Amygdala (tissue), 56 donors: ENCODE measurements at places on chromosomes 4 and X.

GRCh38 chrX:123993904-123994635, 32.6 kb downstream of the STAG2 start:
- DNase-seq = no peak

- DNase-seq = no peak
These were observed 392.9 kb downstream of the UNC5C start for GRCh38 chr4:95155759-95156451.

DNA sequence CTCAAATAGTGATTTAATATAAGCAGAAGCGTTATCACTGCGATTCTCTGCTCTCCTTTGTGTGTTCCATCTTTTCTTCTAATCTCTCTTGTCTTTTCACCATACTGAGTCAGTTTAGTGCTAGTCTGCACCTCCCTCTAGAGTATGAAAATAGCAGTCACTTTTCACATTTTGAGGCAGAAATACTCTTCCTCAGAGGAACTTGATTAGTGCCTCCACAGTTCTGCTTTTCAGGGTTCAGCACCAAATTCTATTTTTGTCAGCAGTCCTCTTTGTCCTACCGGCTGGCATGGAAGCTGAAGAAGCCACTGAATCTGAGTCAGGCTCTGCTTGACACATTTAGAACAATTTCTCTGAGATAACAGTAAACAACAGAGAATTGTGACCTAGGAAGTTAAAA, 49.7 kb upstream of the ANKRD17 start:
- DNase-seq = no peak

GRCh38 chr4:69321153-69321729, 41.0 kb downstream of the UGT2B28 start:
- no peak for DNase-seq

- no peak for DNase-seq
These were observed 1648.0 kb downstream of the STIM2 start for GRCh38 chr4:28508636-28509035.

GRCh38 chrX:153387987-153388721, 13.0 kb downstream of the PNMA6E start:
- DNase-seq = no peak

GRCh38 chr4:100525686-100526085, 7.9 kb upstream of the EMCN start:
- no peak for DNase-seq

GRCh38 chr4:176360446-176360845, 40.7 kb downstream of the SPCS3 start:
- DNase-seq = no peak

DNA sequence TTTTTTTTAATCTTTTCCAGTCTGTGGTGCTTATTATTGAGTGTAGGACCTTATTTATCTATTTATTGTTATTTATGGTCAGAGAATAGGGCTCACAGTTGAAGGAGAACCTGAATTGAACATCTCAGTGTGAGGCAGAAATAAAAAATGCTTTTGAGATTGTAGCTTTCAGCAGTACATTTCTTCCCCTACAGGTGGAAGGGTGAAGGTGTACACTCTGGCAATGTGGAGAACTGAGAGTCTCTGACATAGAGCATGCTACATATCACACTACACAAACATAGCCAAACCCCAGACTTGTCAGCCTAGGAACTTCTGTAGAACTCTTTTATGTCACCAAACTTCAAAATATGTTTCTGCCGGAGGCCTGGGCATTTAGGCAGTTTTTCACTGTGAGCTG, 140.2 kb downstream of the STIM2 start:
- DNase-seq = no peak

GRCh38 chrX:11100281-11101035, 10.7 kb upstream of the HCCS start:
- DNase-seq = peak; percentile 3

GRCh38 chrX:105882581-105883275, 60.4 kb downstream of the NRK start:
- no peak for DNase-seq

DNA sequence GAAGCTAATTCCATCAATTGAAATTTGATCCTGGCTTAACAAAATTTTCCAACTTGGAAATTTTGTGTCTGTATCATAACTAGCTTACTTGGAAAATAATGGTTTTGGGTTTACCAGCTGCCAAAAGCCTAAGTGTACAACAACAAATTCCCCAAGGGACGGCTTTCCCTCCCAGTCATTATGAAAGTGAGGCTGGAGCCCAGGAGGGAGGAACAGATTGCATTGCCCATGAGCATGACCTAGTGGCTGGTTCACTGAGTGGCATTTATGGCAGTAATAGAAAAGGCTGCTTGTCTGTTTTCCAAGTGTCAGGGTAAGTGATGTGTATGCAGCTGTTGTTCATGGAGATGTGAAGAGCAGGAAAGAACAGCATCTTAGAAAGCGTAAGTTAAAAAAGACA, 70.8 kb upstream of the HHIP start:
- DNase-seq = no peak

DNA sequence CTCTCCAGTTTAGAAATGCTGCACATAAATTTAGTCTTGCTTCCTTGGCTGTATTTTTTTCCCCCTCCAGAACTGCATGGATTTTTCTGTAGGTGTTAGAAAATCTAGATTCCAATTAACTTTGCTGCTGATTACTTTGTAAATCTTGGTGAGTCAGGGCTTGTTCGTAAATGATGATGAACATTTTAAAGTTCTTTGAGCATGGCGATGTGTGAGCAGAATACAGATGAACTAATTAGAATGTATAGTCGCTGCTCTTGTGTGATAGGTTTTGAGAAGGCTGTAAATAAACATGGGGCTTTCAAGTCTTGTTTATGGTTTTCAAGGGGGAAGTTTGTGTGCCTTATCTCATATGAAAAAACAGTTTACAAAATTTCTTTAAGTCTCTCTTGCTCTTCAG, 23.3 kb downstream of the LIMCH1 start:
- no peak for DNase-seq

DNA sequence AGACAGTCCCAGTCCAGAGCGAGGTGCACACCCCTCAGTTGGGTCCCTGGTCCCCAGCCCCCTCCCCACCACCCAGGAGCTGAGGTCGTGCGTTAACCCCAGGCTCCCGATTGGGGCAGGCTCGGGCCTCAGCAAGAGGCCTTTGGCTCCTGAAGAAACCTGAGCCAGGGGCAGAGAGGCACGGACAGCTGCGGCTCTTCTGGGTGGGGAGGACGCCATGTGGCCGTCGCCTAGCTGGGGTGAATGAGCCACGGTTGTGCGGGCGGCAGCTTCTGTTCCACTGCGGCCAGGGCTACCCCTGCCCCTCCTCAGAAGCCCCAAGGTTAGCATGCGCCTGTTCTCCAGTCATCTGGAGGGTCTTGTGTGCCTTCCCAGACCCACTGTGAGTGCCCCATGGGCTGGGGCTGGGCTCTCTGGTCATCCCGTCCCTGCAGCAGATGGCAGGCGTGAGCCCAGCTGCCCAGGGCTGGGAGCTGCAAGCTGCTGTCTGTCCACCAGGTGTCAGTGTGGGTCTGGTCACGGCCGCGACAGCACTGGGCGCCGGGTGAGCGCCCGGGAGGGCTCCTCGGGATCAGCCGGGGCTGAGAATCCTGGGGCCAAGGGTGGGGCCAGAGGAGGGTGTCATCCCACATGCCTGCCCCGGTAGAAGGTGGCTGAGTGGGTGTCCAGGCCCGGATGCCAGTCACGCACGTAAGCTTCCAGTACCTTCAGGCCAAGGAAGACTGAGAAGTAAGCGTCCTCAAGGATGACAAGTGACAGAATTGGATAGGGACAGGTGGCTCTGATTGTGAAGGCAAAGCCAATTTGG, 21.9 kb downstream of the ATP2B3 start:
- peak; percentile 46 for DNase-seq

DNA sequence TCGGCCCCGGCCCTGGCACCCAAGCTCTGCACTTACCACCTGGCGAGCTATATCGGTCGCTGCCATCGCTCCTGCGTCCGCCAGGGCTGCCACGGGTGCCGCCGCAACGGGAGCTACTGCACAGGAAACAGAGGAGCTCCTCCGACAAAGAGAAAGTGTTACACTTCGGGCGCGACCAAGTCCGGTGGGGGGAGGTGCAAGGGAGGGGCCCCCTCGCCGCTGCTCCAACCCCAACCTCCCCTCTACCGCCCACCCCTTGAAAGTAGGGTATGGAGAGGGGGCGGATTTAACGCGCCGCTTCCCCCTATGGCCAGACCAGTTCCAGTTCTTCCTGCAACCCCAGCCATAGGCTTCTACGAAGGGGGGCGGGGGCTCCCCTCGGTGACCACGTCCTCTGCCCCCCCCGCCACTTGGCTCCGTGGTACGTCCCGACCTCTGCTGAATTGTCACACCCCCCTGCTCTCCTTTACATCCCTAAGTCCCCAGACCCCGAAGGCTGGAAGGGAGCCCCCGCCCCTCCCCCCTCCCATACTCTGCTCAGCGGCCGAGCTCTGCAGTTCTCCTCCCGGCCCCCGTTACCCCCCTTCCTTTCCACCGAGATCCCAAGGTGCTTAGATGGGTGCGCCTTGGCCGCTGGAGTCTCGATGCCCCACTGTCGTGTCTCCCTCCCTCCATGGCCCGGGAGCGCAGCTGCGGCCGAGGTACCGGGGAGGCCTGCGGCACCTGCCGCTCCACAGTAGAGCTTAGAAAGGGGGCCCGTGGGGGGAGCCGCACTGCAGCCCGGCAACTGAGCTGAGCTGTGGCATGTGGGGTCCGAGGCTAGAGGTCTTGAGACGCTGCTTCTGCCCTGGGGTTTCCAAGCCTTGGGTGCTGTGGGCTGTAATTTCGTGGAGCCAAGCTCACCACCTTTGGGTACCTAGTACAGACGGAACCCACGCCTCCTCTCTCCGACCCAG, at the start of gene SEPTIN6:
Gene SEPTIN6, minus strand, starts transcription at position 129 of the 956 bp plus-strand sequence. Its CDS starts 63 bp downstream, at position 66.
- DNase-seq = peak; percentile 45

GRCh38 chrX:17412692-17413091, 37.7 kb downstream of the NHS start:
- DNase-seq = no peak

DNA sequence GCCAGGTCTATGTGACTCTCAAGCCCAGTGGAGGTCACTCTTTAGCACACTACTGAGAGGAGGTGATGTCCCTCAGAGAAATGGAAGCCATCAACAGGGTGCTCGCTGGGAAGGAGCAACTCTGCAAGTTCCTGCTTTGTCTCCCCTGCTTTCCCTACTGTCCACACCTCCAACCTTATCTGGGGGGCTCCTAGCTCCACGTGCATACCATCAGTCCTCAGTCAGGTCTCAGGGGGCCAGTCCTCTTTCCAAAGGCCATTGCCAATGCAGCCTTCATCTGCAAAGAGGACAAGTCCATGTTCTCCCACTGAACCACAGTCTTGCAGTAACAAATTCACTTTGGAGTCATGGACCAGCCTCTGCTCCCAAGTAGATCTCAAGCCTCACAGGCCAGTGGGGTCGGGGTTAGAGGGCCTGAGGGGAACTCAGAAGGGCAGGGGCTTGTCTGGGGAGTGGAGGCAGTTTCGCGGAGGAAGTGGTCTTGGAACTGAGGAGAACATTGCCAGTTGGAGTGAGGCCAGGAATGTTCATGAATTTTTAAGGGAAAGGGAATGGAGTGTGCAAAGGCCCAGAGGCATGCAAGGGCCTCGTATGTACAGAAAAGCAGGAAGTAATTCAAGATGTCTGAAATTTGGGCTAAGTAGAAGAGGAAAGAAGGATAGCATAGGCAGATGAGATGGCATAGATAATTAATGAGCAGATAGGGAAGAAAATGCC, 8.9 kb downstream of the RTL5 start:
- no peak for DNase-seq

DNA sequence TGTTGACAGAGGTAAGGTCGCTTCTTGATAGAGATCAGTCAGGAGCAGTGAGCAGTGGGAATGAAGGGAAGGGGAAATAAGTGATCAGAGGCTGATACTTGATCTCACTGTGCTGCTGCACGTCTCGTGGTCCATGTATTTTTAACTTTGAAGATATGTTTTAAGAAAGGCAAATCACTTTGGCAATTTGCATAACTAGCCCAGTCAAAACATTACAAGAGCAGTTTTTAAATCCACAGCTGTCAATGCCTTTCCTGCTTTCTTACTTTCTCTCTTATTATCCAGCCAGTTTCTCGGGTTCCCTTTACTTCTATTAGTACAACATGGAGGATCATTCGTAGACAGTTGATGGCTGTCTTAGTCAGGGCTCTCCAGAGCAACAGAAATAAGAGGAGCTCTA, 472.8 kb downstream of the TMA16 start:
- DNase-seq = no peak

GRCh38 chr4:88341227-88342192, 37.1 kb upstream of the HERC6 start:
- peak; percentile 10 for DNase-seq

GRCh38 chr4:102103368-102103767, 241.9 kb downstream of the SLC39A8 start:
- no peak for DNase-seq

DNA sequence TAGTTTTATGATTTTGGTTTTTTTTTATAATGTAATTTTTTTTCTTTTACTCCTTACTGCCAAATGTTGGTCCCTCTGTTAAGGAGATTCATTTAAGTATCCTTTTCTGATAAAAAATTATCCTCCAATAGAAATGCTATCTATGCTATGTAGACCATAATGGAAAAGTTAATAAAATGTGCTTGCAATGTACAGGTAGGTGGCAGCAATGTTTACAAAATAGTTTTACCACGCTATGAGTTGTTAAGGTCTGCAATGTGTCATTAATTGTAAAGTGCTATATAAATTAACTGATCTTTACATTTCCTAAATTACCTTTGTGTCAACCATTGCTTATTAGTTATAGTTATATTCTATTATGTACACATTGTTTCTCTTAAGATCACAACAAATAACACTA, 3.8 kb upstream of the CENPC start:
- DNase-seq = no peak

DNA sequence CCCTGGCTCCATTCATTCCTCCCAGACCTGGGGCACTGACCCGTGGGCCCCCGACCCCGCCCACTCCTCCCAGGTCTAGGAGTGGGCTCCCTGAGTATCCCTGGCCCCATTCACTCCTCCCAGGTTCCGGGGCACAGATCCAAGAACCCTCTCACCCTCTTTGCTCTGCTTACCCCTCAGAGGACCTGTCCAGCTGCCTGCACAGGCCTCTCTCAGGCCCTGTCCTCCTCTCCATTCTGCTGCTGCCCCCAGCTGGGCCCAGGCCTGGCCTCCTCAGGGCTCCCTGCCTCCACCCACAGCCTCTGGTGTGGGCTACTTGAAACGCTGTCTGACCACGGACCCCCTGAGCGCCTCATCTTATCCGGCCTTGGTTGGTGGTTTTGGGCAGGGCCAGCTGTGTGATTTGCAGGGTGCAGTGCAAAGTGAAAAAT, 217.7 kb upstream of the PSAPL1 start:
- no peak for DNase-seq

DNA sequence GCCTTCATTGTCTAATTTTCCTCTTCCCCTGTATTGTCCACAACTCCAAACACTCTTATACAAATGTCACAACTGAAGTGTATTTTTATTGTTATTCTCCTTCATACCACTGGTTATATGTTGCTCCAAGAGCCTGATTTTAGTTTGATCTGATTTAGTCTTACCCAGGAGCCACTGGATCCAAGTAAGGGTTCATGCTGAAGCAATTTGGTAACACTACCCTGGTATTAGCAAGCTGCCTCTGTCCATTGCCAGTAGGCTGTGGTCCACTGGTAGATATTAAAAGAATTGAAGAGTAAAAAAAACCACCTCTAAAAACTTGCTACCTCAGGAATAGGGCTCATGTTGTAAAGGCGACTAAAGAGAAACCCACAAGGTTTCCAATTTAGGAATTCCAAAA, 41.2 kb downstream of the AMOT start:
- no peak for DNase-seq
